ENCODE measurements at places on chromosomes 3 and 15.

DNA sequence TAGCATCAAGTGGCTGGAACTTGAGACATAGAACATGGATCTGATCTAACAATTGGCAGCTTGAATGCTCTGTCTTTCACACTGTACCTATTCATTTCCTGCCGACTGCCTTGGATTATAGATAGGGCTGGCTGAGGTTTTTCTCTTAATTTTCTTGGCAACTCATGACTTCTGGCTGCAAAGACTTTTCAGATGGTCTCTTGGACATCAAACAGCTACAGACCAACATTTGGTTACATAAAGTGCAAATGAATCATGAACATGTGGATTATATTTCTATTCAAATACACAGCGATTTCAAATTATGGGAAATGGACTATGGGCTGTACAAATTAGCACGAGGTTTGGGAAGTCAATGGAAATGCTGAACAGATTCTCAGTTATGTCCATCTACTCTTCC, 26.2 kb upstream of the IL16 start:
- no peak for DNase-seq

GRCh38 chr3:172543419-172543818, 20.2 kb upstream of the TNFSF10 start:
- no peak for DNase-seq

GRCh38 chr15:100520132-100520921, 8.4 kb downstream of the CERS3 start:
- no peak for DNase-seq

- DNase-seq: peak; percentile 32
Observed at GRCh38 chr15:85706779-85707518, 87.8 kb downstream of the KLHL25 start.

DNA sequence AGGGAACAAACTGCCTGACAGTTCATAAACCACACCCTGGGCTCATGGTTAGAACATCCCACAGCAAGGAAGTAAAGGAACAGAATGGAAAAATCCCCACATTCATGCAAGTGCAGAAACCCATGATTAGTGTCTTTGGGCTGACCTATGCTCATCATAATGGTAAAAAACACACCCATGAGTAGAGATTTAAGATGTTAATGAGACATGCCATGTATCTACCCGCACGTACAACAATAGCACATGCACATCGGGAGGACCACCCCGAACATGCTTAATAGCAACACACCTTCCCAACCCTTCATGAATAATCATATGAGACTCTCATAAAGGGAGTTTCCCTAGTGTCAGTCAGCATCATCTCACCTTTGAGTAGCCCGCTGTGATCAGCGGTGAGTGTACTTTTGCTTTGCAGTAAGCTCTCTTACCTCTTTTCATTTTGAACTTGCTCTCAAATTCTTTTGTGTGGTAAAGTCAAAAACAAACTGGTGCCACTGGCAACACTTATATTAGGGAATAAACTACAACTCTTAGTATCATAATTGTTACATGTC, 23.2 kb downstream of the ZBED2 start:
- DNase-seq: no peak
